ENCODE measurements at places on chromosomes 3 and 15.

GRCh38 chr15:68311464-68311835 lies 33.9 kb downstream of the FEM1B start:
- no peak for DNase-seq

DNA sequence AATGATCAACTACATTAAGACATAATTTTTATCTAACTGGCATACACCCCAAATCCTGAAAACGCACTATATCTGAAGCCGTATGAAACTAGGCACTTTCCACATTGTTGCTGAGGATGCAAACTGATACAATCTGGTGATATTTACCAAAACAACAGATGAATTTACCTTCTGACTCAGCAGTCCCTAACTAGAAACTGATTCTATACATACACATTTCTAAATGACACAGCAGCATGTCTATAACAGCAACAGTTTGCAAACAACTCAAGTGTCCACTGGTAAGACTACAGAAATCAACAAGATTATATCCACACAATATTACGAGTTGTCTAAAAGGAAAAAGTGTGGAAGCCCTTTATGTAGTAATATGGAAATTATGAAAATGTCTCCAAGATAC lies 22.9 kb downstream of the SECISBP2L start:
- no peak for DNase-seq

- DNase-seq = no peak
Measured at GRCh38 chr3:192170031-192170430, 557.3 kb downstream of the FGF12 start.

DNA sequence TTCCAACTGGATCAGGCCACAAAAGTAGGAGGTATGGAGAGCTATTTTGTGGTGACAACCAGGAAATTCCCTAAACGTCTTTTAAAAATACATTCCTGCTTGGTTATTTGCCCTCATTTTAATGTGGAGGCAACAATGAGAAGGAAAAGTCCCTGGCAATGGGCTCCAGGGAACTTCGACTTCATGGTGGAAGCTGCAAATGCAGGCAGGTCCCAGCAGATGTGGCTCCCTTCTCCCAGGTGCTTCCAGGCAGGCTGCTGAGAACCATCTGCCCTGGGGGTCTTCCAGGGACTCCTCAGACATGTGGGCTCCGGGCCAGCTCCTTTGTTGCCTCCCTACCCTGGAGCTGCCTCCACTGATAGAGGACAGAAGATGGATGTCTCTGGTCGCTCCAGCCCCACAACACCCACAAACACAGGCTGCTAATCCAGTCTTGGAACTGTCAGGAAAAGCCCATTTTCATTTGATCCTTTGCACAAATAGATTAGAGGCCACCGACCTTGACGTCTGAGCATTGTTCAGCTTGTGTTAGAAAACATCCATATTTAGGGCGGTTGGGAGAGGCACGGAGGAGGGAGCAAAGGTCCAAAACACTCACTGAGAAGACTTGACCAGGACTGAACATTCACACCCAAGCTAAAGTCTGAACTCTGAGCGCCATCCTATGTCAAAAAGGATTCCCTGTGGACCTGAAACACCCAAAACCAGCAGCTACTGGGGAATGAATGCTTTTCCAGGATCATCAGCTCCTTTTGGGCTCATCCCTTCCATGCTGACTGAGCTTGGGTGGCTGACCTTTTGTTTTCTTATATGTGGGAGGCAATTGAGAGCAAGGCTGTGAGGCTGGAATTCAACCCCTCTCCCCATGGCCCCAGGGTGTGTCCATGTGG lies 30.2 kb upstream of the SLCO2A1 start:
- DNase-seq = no peak

- DNase-seq = peak; percentile 53
Measured at GRCh38 chr3:88203642-88204055, 53.9 kb downstream of the C3orf38 start.
